ENCODE measurements at places on chromosomes 4 and X. TPM values are rescaled to one million over a fixed set of nuclear protein-coding genes. Genes with fewer than 3 reads are reported as not detected.

Gene PPP4R3C
- not detected for total RNA-seq

Gene MAGED4B
- 0.71 TPM for total RNA-seq

Gene GATB
- total RNA-seq: 24.9 TPM

Gene DGKK
- not detected for total RNA-seq

Gene HPGD
- 0.98 TPM for total RNA-seq

Gene IKBKG
- total RNA-seq: 27.5 TPM

Gene COQ2
- total RNA-seq: 29.1 TPM

Gene MAGEA12
- total RNA-seq: not detected

Gene MAGEA6
- not detected for total RNA-seq

Gene RTL3
- total RNA-seq: not detected

Gene CLNK
- total RNA-seq: 0.09 TPM

Gene C4orf51
- not detected for total RNA-seq

Data from psoas muscle (tissue), 8 donors.